Aorta (tissue), 5 donors: ENCODE measurements at places on chromosomes 12 and 14. TPM values are rescaled to one million over a fixed set of nuclear protein-coding genes. Genes with fewer than 3 reads are reported as not detected.

GRCh38 chr14:68384335-68384734 lies 408.5 kb downstream of the ZFP36L1 start:
- H3K36me3 ChIP-seq: no peaks in the 10 kb centered on the region
- peaks cover 8% of the 10 kb centered on the region for H3K4me1 ChIP-seq
- no peaks in the 10 kb centered on the region for H3K27me3 ChIP-seq
- no peak for DNase-seq

DNA sequence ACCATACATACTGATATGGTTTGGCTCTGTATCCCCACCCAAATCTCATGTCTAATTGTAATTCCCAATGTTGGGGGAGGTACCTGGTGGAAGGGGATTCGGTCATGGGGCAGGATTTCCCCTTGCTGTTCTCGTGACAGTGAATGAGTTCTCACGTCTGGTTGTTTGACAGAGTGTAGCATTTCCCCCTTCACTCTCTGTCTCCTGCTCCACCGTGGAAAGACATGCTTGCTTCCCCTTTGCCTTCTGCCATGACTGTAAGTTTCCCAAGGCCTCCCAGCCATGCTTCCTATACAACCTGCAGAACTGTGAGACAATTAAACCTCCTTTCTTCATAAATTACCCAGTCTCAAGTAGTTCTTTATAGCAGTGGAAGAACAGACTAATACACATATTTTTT lies 28.8 kb upstream of the DTX1 start:
- no peak overlapping the region for H3K27ac ChIP-seq
- H3K4me3 ChIP-seq: no peak overlapping the region
- no peaks in the 10 kb centered on the region for H3K27me3 ChIP-seq

GRCh38 chr12:93514853-93515252 lies 47.5 kb downstream of the MRPL42 start:
- no peak overlapping the region for H3K4me3 ChIP-seq
- H3K36me3 ChIP-seq: no peaks in the 10 kb centered on the region
- DNase-seq: no peak
- H3K4me1 ChIP-seq: no peaks in the 10 kb centered on the region

DNA sequence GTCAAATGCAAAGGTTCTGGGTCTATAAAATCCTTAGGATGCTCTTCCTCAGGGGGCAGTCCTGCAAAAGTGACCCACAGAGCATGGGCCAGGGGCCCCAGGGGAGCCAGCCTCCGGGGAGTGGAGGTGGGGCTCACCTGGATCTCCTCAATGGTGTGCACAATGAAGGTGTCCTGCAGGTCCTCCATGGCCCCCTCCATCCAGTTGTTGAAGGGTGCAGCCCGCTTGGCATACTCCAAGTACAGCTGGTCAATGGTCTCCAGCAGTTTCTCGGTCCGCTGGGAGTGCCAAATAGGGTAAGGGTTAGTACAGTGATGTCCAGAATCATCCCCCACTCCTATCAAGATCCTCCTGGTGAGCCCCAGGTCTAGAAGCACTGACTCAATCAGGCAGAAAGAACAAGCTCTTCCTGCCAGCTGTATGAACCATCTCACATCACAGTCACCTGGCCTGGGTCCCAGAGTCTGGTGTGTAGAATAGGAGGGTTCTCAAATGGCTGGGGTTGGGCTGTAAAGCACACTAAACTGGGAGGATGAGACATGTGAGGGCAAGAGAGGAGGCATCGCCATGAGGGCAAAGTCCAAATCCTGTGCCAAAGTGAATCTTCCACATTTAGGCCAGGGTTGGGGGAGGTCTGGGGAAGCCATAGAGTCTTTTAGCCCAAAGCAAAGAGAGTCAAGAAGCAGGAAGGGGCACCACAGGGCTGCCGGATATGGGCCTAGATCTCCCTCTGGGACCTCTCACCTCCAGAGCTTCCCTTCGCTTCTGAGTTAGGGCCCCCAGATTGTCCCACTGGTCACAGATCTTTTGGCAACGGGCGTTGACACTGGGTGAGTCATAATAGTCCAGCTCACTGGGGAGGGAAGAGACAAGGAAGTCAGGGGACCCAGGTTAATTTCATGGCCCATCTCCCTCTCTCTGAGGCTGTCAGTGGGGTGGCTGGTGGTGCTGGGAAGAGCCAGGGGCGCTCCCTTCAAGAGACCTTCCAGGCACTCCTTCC lies 91.5 kb upstream of the ZFP36L1 start:
- peak overlapping the region; percentile 66 for H3K27ac ChIP-seq
- no peaks in the 10 kb centered on the region for H3K27me3 ChIP-seq
- peaks cover 25% of the 10 kb centered on the region for H3K36me3 ChIP-seq
- DNase-seq: no peak
- H3K4me1 ChIP-seq: no peaks in the 10 kb centered on the region
- no peak overlapping the region for H3K4me3 ChIP-seq

TRHDE gene
- total RNA-seq: 1.8 TPM

DNA sequence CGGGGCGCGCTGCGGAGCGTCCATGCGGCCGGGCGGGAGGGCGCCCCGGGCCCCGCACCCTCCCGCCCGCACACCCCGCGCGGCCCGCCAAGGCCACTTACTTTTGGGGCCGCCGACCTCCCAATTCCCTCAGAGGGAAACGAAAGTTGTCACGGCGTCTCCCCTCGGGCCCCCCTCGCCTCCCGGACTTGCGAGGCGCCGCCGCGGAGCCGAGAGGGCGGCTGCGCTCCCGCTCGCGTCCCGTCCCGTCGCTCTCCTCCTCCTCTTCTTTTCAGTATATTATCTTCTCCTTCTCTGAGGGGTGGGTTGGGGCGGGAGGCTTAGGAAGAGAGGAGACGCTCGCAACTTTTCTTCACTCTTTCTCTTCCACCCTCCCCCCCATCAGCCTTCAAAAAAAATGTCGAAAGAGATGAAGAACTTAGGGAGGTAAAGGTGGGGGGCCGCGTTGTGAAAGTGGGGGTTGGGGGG lies 613 bp downstream of the DUSP16 start:
- peaks cover 3% of the 10 kb centered on the region for H3K4me1 ChIP-seq
- H3K27me3 ChIP-seq: no peaks in the 10 kb centered on the region
- peak; percentile 77 for DNase-seq
- peak overlapping the region; percentile 70 for H3K4me3 ChIP-seq

ALDH1L2 gene
- total RNA-seq: 35.2 TPM

- H3K4me3 ChIP-seq: no peak overlapping the region
- no peaks in the 10 kb centered on the region for H3K4me1 ChIP-seq
- H3K27me3 ChIP-seq: peaks cover 2% of the 10 kb centered on the region
- no peak for DNase-seq
Measured at GRCh38 chr12:107511292-107511691, 174.3 kb upstream of the PWP1 start.

GRCh38 chr12:67091204-67091603 lies 178.0 kb upstream of the CAND1 start:
- H3K4me3 ChIP-seq: no peak overlapping the region
- no peaks in the 10 kb centered on the region for H3K27me3 ChIP-seq
- no peak overlapping the region for H3K27ac ChIP-seq
- H3K4me1 ChIP-seq: no peaks in the 10 kb centered on the region
- H3K36me3 ChIP-seq: no peaks in the 10 kb centered on the region

DNA sequence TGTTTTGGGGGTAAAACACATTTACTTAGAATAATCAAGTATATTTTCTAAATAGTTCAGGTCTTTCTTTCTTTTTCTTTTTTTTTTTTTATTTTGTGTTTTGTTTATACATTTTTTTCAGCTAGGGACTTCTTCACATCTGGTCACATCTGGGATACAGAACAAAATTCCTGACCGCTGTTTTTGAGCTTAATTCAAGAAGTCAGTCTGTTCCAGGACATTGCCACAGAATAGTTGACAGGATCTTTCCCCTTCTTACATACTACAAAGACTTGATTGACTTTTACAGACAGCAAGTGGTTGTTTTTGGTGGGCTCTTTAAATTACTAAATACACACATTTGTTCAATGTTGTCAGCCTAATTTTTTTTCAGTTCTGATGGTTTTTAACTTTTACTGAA lies 41.8 kb upstream of the DCN start:
- no peaks in the 10 kb centered on the region for H3K4me1 ChIP-seq
- H3K27ac ChIP-seq: no peak overlapping the region
- H3K27me3 ChIP-seq: no peaks in the 10 kb centered on the region
- no peak for DNase-seq

OR4K2 gene
- not detected for total RNA-seq

COX8C gene
- total RNA-seq: not detected

GRCh38 chr12:84804691-84805473 lies 107.7 kb downstream of the SLC6A15 start:
- no peak overlapping the region for H3K4me3 ChIP-seq
- no peaks in the 10 kb centered on the region for H3K36me3 ChIP-seq
- no peak overlapping the region for H3K27ac ChIP-seq
- H3K4me1 ChIP-seq: no peaks in the 10 kb centered on the region
- no peak for DNase-seq

DNA sequence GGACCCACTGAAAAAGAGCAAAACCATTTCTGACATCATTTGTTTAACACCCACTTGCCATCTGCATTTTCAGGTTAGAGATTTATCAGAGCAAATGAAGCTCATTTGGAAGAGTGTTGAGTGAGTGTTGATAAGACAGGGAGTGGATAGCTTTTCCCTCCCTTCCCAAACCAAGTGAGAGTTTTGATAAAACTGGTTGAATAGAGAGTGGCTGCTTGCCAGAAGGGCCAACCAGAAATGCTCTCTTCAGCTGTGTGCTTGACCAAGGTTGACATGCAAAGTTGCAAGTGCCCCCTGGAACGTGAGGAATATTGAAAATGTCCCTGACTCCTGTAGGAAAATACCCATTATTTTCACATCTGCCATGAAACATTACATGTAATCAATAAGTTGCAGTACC lies 1487.0 kb upstream of the FLRT2 start:
- H3K27me3 ChIP-seq: no peaks in the 10 kb centered on the region
- H3K27ac ChIP-seq: no peak overlapping the region
- H3K36me3 ChIP-seq: no peaks in the 10 kb centered on the region
- no peaks in the 10 kb centered on the region for H3K4me1 ChIP-seq
- DNase-seq: no peak

- H3K4me3 ChIP-seq: no peak overlapping the region
- H3K27me3 ChIP-seq: no peaks in the 10 kb centered on the region
- no peak for DNase-seq
Measured at GRCh38 chr14:99841436-99842071, 48.3 kb downstream of the EML1 start.

DNA sequence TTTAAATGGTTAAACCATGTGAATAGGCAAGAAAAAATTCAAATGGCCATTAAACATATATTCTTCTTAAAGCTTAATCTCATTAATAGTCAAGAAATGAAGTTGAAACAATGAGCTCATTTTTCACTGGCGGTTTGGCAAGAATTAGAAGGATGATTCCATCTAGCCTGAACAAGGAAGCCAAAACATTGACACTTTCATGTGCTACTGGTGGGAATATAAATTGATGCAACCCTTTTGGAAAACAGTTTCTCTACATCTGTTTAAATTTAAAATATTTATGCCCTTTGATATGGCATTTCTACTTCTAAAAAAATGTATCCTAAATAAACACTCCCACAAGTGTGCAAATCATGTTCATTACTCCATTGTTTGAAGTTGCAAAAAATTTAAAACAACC lies 174.7 kb upstream of the HIF1A start:
- no peaks in the 10 kb centered on the region for H3K36me3 ChIP-seq
- no peak overlapping the region for H3K4me3 ChIP-seq
- peaks cover 5% of the 10 kb centered on the region for H3K4me1 ChIP-seq

PRH2 gene
- not detected for total RNA-seq

MYBPC1 gene
- total RNA-seq: not detected

SLC7A8 gene
- total RNA-seq: 31.4 TPM

GRCh38 chr12:92552412-92553108 lies 150.2 kb upstream of the PLEKHG7 start:
- no peak overlapping the region for H3K27ac ChIP-seq
- no peaks in the 10 kb centered on the region for H3K4me1 ChIP-seq
- no peak for DNase-seq
- no peak overlapping the region for H3K4me3 ChIP-seq

- peaks cover 3% of the 10 kb centered on the region for H3K36me3 ChIP-seq
- DNase-seq: no peak
- no peaks in the 10 kb centered on the region for H3K27me3 ChIP-seq
- H3K27ac ChIP-seq: no peak overlapping the region
- no peaks in the 10 kb centered on the region for H3K4me1 ChIP-seq
- H3K4me3 ChIP-seq: no peak overlapping the region
Measured at GRCh38 chr14:102353126-102353619, 9.5 kb downstream of the CINP start.

- H3K36me3 ChIP-seq: no peaks in the 10 kb centered on the region
- H3K27ac ChIP-seq: no peak overlapping the region
- peak; percentile 92 for DNase-seq
- H3K4me3 ChIP-seq: peak overlapping the region; percentile 29
Measured at GRCh38 chr12:69284131-69284530, 44.8 kb downstream of the CPSF6 start.

DNA sequence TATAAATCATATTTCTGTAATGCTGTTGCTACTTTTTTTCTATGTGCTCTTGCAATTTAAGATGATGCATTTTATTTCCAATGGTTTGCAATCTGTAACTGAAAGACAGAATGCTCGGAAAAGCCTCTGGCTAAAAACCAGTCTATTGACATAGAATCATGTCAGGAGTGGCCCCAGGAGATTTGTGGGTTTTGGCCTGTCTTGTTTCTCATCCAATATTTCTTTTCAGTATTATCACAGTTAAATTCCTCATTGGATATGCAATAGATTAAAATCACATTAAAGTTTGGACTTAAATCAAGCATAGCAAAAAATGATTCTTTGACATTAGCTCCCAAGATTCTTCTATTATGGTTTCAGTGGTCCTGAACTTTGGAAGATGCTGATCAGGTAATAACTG lies 19.1 kb upstream of the SLC38A2 start:
- no peak overlapping the region for H3K4me3 ChIP-seq
- H3K4me1 ChIP-seq: peaks cover 2% of the 10 kb centered on the region
- no peak for DNase-seq
- H3K36me3 ChIP-seq: no peaks in the 10 kb centered on the region
- H3K27ac ChIP-seq: no peak overlapping the region
- H3K27me3 ChIP-seq: no peaks in the 10 kb centered on the region

- H3K27me3 ChIP-seq: no peaks in the 10 kb centered on the region
- H3K36me3 ChIP-seq: no peaks in the 10 kb centered on the region
- no peak within 1 kb of the TSS for H3K27ac ChIP-seq
- H3K4me1 ChIP-seq: no peaks in the 10 kb centered on the region
Measured at GRCh38 chr12:131827961-131828534, at the start of gene MMP17. TSS of gene MMP17 (plus strand) at chr12:131828393. CDS start at chr12:131828495, 102 bp downstream.
